ENCODE measurements at places on chromosomes 16 and 17. TPM values are rescaled to one million over a fixed set of nuclear protein-coding genes. Genes with fewer than 3 reads are reported as not detected.

Gene ITPRIPL2
- 15.9 TPM for total RNA-seq

Gene RUSF1
- 24.9 TPM for total RNA-seq

Gene FAM20A
- total RNA-seq, result 0.36 TPM

Gene EIF3CL
- total RNA-seq, result 42.2 TPM

Gene PROCA1
- 1.1 TPM for total RNA-seq

Gene DYNLL2
- total RNA-seq, result 8.0 TPM

Gene RPA1
- 21.6 TPM for total RNA-seq

Gene KRT222
- total RNA-seq, result not detected

Gene LPCAT2
- total RNA-seq, result 80.5 TPM

Gene GAST
- not detected for total RNA-seq

Gene INCA1
- not detected for total RNA-seq

Gene LPO
- not detected for total RNA-seq

Gene ANKRD40CL
- not detected for total RNA-seq

Gene MC1R
- total RNA-seq, result 2.8 TPM

Gene GP2
- total RNA-seq, result not detected

Gene CHAD
- not detected for total RNA-seq

Gene KRTAP17-1
- total RNA-seq, result not detected

Gene DLX3
- not detected for total RNA-seq

Gene DLX4
- not detected for total RNA-seq

Gene KRTAP1-3
- total RNA-seq, result not detected
